ENCODE measurements at places on chromosomes 2 and 18.

DNA sequence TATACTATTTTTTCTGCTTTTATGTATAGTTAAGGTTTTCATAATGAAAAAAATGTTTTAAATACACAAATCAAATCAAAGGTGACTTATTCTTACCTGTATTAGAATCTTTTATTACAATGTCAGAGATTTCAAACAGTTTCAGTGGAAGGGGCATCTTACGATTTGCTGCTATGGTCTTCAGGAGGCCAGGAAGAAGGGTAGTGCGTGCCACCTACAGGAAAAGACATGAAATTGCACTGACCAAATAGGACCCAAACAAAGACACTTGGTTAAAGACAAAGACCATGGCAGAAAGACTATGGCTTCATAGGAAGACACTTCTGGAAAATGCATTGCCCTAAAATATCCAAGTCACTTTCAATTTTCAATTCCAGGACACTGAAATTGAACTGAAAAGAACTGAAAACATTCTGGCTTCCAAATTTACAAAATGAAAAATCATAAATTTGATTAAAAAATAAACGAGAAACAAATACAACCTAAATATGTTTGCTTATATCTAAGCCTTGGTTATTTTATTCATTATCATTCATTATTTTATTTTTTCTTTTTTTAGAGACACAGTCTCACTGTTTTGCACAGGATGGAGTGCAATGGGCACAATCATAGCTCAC is 42.1 kb downstream of the FARSB start:
- DNase-seq = no peak

GRCh38 chr18:9517869-9518268 is 42.6 kb downstream of the RALBP1 start:
- DNase-seq = no peak

- no peak for DNase-seq
These were observed 201.0 kb downstream of the RIT2 start for GRCh38 chr18:42914476-42914875.

- DNase-seq = no peak
These were observed 75.9 kb upstream of the COL3A1 start for GRCh38 chr2:188898261-188898660.

GRCh38 chr18:68399721-68400120 is 315.2 kb downstream of the TMX3 start:
- no peak for DNase-seq

GRCh38 chr2:71671895-71672825 is 218.8 kb downstream of the DYSF start:
- peak; percentile 16 for DNase-seq

- DNase-seq = no peak
These were observed 123.3 kb upstream of the SH3BP4 start for GRCh38 chr2:234828382-234829073.

- DNase-seq = no peak
These were observed 5.8 kb upstream of the ACSL3 start for GRCh38 chr2:222854773-222855700.

- DNase-seq = no peak
These were observed 475.6 kb upstream of the ZEB2 start for GRCh38 chr2:144995482-144995881.

- DNase-seq = no peak
These were observed 236.0 kb downstream of the CYRIA start for GRCh38 chr2:16429431-16430145.

GRCh38 chr2:11031876-11032275 is 120.1 kb downstream of the KCNF1 start:
- no peak for DNase-seq

DNA sequence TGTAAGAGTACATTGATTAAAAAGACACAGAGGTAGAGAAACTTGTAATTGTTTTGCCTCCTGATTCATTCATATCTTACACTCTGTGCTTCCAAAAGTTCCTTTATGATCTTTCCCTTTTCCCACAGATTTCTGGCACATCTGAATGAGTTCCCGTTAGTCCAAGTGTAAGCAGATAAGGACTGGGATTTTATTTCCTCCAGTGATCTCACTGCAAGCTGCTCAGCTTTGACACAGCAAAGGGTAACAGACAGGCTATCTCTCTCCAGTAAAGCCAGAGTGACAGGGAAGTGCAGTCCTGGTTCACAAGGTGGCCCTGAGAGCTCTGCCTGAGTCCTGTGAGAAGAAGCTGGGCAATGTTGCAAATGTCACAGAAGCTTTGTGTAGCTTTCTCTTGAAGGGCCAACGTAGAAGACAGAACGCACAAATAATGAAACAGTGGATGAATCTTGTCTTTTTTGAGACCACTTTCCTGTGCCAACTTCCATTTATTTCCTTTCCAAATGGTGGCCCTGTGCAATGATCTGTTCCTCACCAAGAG is 32.5 kb upstream of the KCNE4 start:
- no peak for DNase-seq

DNA sequence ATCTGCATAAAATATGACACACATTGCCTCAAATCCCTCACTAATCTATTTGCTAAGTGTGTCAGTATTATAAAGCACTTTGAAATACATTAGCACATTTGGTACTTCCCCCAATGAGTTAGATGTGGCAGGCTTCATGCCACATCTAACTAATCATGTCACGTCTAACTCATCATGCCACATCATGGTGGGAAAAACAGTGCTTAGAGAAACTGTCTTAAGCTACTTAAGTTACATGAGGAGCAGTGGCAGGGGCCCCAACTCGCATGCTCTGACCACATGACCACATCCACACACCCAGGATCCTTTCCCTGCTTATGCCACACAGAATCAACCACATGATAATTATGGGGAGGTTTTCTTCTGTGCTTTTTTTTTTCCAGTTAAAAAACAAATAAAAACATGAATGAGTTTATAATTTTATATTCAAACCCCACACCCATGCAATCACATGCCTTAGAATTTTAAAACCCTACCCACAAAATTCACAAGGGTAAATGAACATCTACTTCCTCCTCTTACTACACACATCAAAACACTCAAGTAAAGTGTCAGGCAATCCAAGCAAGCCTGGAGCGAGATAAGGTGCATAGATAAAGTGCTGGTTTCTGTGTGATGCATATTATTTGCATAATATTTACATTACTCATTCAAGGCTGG is 1.6 kb downstream of the ABCA12 start:
- no peak for DNase-seq

GRCh38 chr2:43078781-43079755 is 147.3 kb downstream of the ZFP36L2 start:
- DNase-seq = no peak

GRCh38 chr2:232981356-232981755 is 31.7 kb downstream of the NGEF start:
- peak; percentile 76 for DNase-seq

- no peak for DNase-seq
These were observed 150.4 kb downstream of the NR4A2 start for GRCh38 chr2:156182132-156182531.

DNA sequence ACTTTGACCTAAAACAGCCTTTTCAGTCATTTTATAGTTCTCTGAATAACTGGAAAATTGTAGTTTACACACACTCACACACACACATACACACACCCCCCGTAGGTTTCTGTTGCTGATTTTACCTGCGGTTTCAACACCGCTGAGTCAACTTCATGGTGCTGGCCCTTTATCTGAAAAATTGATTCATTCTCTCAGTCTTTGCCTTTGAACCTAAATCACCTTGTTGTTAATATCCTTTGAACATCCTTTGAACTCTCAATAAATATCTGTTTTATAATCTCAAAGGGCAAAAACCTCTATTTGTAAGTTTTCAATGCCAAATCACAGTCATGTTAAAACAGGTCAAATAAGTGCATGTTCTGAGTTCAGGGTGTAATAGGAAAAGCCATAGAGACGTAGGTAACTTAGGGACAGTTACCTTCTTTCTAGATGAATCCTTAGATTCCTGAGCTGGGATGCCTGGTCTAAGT is 109.0 kb upstream of the BZW1 start:
- DNase-seq = no peak

- DNase-seq = no peak
These were observed 165.5 kb downstream of the GLI2 start for GRCh38 chr2:120901201-120901600.

- DNase-seq = no peak
These were observed 44.8 kb downstream of the CAB39 start for GRCh38 chr2:230757476-230757875.

DNA sequence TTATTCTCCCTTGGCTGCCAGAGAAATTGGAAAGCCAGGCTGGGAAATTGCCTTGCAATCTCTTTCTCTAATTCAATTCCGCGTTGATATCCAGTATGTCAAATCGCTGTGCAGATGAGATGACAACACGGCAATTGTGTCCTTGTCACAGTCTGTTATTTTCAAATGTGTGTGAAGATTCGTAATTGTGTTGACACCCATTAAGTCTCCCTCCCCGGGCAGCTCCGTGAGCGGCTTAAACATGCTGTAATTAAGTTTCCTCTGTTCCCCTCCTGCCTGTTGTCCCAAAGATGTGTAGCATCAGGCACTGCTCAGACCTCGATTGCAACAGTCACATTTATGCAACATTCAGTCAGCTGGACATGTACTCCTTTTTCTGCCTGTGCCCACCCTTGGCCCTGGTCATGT is 209.5 kb downstream of the LPIN1 start:
- no peak for DNase-seq

GRCh38 chr2:226652369-226652768 is 147.3 kb downstream of the IRS1 start:
- DNase-seq = no peak

GRCh38 chr2:47518497-47519146 is 115.7 kb downstream of the MSH2 start:
- DNase-seq = no peak

- no peak for DNase-seq
These were observed 6.0 kb downstream of the LHCGR start for GRCh38 chr2:48749291-48750127.

- DNase-seq = no peak
These were observed 10.7 kb downstream of the SPTBN1 start for GRCh38 chr2:54466870-54467269.

GRCh38 chr2:45822272-45822630 is 170.8 kb downstream of the PRKCE start:
- DNase-seq = no peak

DNA sequence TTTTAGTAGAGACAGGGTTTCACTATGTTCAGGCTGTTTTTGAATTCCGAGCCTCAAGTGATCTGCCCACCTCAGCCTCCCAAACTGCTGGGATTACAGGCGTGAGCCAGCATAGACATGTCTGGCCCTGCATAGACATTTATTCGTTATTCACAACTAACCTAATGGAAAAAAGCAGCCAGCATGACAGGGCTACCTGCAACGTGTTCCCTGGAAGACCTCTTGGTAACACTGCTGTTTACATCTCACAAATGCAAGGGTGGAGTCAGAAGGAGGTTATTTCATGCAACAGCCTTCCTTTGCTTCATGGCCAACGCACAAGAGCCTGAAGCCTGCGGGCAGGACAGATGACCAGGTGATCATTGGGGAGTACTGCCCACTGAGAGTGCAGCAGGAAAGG is 9.2 kb downstream of the SERPINE2 start:
- no peak for DNase-seq

GRCh38 chr2:191789796-191790195 is 57.1 kb downstream of the CAVIN2 start:
- DNase-seq = no peak

DNA sequence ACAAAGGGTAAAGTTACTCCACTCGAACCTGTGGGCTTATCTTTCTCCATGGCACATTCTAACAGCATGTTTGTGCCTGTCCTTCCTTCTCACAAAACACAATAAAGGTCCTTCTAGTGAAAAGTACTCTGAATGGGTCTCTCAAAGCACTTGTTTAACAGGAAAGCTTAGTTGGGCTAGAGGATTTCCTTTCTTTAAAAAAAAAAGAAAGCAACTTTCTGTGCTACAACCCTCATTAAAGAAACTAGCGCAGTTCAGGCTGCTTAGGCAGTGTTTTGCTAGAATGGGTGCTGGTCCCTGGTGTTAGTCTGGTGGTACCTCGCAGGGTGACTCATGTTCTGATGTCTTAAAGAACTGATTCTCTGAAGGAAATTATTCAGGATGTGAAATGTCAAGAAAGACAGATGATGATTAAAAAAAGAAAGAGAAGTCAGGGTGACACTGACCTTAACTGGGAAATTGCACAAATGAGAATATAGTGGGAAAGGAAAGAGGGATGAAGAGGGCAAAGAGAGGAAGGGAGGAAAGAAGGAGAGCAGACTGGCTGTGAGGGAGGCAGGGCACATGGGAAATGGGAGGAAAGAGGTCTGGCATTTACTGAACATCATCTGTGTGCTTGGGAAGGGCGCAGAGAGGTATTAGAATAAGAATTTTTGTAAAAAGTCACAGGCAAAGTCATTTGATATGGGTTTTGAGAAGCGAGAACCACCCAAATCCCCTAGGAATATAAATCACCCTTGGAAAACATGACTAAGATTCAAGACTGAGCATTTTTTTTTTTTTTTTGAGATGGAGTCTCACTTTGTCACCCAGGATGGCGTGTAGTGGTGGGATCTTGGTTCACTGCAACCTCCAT is 74.9 kb downstream of the ATP8B1 start:
- DNase-seq = no peak

DNA sequence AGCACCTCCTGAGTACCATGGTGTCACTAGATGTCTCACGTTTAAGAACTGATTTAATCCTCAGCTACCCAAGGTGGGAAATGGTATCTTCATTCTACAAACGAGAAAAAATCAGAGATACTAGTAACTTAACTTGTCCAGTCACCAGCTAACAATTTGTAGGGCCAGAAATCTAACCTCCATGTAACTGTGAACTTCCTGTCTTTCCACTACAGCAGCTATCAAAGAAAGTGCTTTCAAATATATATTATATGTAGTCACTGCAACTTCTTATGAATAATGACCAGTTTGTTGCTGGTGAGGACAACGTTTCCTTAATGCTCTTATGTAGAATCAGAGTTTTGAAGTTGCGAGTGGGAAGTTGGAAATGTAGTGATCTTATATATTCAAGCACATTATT is 1.9 kb downstream of the REV1 start:
- no peak for DNase-seq

GRCh38 chr2:238922435-238922834 is 74.5 kb downstream of the TWIST2 start:
- DNase-seq = no peak

GRCh38 chr2:67694445-67694844 is 297.3 kb downstream of the ETAA1 start:
- no peak for DNase-seq

DNA sequence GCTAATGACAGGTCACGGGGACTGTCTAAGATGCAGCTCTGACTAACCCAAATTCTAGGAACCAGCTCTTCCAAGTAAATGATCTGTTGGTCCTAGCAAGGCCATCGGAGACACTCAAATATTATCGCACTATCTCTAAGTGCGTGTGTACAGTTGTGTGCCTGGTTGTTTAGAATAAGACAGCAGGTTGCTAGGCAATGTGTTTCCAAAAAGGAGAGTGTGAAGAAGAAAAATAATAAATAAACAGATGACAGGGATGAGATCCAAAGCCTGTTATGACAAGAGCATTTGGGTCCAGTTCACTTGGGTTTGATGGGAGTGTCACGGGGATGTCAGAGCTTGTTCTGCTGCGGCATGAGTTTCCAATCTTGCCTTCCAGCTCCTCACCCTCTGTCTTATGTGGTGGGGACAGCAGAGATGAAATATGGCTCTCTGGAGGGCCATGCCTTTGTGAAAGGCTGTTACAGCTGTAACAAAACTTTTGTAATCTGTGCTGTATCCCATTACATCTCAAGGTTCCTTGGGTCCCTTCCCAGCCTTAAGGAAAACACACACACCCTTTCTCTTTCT is 127.5 kb upstream of the TNP1 start:
- no peak for DNase-seq

Measured in mucosa of descending colon (tissue), 3 donors.